ENCODE measurements at places on chromosomes 6 and 20.

DNA sequence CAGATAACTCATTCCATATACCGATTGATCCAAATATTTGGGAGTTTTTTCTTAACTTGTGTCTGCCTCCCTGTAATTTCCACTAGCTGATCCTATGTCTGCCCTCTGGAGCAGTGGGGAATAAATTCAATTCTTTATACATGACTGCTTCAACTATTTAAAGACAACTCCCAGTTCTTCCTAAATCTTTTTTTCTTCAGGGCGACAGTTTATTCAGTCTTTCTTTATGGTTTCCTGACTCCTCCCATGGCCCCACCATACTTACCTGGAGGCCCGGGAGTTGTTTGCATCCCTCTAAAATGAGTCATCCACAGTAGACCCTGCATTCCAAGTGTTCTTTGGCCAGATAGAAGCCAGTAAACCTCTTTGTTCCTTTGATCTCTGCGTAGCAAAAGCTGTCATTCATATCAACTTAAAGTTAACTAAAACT lies 73.6 kb downstream of the LCA5 start:
- no peak for DNase-seq

DNA sequence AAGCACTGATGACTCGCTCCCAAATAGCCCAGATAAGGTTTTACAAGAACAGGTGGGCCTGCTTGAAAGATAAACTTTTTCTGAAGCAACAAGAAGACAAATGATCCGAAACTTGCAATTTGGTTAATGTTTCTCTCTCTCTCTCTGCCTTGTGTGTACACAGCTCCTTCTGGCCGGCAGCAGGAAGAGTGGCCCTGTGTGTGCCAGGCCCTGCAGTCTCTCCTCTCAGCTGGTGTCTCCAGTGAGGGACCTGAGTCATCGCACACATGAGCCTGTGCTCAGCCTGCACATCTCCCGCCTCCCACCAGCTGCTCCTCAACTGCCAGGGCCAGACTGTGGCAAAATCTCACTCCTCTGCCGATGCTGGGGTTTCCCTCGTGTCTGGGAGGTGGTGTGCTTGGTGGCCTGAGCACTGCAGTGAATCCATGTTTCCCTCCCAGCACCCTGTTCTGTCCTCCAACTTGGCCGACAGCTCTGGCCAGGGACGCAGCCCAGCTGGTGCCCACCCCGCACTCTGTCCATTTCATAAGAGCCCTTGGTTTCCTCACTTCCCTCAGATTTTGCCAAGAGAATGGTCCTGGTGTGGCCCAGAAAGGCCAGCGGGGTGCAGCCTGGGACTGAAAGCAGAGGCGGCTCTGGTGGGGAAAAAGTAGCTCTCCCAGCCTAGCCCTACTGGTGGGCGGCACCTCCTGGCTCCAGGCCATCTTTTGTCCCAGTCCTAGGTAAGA lies 49.4 kb downstream of the ERMARD start:
- no peak for DNase-seq

GRCh38 chr6:15442467-15442866 lies 196.6 kb downstream of the JARID2 start:
- DNase-seq = no peak

DNA sequence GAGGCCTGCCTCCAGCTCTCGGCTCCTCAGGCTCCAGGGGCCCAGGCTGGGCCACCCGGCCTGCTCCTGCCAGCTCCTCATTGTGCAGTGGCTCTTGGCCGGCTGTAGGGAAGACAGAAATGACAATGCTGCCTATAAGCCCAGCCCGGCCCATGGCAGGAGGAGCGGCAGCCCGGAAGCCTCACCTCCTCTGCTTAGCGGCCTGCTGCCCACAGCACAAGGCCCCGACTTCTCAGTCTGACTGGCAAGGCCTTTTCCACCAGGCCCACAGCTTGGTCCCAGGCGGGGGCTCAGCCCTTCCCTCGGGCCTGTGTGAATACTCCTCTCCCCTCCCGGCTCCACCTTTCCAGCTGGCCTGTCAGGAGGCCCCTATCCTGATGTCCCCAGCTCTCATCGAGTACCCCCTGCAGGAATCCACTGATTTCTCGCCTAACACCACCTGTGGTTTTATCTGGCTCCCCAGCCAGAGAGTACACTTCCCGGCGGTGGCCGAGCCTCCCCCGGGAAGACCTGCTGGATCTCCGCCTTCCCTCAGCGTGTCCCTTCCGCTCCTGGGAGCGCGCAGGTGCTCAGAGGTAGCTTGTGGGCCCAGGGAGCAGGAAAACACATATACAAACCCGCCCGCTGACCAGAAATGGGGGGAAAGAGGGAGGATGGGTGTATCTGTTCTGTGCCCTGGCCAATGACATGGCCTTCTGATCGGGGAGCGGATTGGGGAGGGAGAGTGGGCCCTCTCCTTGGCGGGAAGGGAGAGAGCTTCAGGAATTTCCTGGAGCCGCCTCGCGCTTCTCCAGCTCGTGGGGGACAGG lies 963 bp downstream of the DDRGK1 start:
- no peak for DNase-seq

DNA sequence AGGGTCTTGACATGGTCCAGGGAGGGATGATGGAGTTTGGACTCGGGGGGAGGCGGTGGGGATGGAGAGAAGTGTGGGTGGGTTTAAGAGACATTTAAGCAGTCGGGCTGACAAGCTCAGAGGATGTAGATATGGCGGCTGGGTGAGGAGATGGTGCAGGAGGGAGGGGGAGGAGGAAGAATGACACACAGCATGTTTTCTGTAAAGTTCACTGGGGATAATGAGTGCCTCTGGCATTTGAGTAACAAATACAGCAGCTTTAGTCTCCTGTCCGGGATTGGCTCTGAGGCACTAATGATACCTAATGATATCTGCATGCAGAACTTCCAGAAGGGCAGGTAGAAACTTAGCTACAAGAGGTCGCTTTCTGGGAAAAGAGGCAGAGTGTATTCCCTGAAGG lies 107.8 kb downstream of the DHX35 start:
- no peak for DNase-seq

DNA sequence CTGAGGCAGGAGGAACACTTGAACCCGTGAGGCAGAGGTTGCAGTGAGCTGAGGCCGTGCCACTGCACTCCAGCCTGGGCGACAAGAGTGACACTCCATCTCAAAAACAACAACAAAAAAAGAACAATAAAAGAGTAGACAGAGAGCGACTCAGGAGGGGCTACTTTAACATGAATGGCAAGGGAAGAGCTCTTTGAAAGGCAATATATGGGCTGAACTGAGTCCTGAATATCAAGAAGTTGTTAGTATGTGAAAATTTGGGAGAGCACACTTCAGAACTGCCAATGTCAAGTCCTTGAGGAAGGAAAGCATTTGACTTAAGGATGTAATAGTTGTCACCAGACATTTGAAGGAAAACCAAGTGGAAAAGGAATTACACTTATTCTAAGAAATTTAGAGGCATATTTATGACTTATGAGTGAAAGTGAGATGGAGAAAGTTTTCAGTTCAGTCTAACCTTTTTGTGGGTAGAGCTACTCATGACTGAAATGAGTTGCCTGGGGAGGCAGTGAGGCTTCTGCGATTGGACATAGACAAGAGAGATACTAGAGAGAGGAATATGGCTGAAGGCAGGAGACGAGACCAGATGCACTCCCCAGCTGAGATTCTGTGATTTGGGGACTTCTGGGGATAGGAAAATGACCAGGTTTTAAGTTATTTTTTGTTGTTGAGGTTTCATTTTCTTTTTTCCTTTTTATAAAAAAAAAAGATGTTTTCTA lies 48.6 kb upstream of the SLC16A10 start:
- DNase-seq = no peak

DNA sequence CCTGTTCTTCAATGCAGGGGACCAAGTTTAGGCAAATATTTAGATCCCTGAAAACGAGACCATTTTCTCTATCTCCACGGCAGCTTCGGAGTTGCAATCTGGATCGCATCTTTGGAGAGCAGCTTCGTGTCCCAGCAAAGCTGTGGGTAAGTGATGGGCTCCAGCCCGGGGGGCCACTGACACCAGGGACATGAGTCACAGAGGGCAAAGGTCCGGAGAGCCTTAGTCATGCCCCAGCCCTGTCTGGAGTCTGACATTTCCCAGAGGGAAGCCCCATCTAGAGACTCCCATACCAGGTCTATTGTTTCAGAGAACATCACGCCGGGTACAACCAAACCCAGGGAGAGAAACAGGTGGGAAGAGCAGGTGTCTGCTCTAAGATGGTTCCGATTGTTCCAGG lies 95.9 kb downstream of the NFATC2 start:
- no peak for DNase-seq

DNA sequence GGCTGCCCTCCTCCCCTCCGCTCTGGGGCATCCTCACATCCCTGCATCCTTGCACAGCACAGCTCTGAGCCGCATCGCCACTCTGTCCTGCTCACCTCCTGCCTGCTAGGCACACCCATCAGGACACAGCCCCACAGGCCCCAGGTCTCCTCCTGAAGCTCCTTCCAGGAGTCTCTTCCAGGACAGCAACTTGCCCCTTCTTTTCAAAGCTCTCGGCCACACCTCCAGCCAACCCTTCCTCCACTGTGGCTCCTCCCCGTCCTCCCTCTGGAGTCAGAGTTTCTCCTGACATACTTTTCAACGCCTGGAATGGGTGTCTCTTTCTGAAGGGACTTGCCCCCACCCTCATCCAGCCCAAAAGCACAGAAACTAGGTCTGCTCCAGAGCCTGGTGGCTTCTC lies 77.3 kb downstream of the SLC23A2 start:
- no peak for DNase-seq

DNA sequence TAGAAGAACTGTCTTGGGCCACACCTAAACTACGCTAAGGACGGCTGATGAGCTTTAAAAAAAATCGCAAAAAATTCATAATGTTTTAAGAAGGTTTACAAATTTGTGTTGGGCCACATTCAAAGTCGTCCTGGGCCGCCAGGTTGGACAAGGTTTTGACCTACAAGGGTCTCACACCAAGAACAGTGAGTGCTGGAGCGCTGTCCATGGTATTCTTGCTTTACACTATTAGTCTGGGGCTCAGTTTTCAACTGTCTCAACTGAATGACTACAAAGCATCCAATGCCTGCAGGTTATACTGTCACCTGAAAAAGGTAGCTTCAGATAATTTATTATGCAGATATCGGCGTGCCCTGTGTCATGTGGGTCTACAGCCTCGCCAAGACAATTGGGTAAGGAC lies 3.7 kb upstream of the FAXC start:
- DNase-seq = no peak

DNA sequence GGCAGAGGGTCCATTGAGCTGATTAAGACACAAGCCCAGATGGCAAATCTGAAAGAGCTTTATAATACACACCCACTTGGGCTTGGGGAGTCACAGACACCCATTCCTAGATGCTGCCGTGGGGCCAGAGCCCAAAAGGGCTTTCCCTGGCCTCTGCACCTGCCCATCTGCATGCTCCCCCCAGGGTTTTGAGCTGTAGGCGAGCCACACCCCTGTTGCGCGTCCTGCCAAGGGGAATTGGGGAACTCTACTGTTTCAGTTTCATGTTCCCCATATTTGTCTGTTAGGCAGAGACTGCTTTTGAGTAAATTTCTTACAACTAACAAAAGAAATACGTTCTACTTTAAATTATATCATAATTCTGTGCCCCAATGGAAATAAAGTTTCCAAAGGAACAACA lies 52.9 kb upstream of the FNDC1 start:
- DNase-seq = no peak

- no peak for DNase-seq
Measured at GRCh38 chr6:55009131-55009530, 162.6 kb downstream of the FAM83B start.

GRCh38 chr6:166958926-166959861 lies 2.8 kb upstream of the RNASET2 start:
- no peak for DNase-seq

DNA sequence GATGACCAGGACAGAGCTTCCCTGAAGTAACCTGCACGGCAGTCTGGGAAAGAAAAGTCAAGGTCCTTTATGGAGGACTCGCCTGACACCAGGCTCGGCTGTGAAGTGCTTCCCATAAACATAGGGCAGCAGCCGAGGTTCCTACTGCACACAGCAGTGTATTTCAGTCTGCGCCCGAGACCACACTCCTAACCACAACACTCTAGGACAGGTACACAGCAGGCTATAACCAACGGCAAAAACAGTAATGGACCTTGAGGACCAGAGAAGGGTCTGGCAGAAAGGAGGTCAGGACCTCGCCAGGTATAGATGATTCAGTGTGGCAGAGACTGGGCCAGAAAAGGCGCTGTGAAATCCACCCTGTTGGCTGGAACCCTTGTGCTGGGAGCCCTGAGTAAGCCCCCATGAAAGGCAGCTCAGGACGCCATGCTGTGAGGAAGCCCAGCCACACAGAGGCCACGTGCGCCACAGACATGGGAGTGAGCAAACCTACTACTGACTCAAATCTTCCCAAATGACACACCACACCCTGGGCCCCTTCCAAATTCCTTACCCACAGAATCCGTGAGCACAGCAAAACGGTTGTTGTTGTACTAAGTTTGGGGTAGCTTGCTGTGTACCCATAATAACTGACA lies 129.6 kb upstream of the CST7 start:
- no peak for DNase-seq

DNA sequence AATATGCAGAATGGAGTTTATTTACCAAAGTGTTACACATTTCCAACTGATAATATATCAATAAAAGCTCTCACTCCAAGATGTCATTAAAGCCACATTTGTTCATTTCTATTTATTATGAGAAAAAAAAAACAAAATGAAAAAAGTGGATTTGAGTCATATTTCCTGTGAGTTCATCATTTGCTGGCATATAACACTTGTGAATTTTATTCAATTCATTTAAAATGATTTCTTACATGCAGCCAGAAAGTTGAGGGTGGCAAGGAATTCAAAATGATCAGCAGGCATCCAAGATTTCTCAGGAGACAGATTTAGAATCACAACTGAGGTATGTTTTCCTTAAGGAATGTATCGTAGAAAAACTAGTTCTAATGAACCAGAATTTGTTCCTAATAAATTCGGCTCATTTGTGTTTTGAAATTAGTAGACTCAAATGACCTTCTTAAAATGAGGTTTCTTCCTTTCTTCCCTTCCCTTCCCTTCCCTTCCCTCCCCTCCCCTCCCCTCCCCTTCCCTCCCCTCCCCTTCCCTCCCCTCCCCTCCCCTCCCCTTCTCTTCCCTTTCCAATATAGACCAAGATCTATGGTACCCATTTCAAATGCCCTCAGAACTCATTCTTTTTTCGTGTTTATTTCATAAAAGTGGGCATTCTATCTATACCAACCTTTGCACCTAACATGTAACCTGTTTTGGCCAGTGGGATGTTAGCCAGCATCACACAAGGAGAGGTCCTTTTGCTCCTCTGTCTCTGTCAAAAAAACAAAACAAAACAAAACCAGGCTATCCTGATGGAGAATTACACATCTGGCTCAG lies 357.9 kb upstream of the TSHZ2 start:
- no peak for DNase-seq

- DNase-seq = no peak
Measured at GRCh38 chr6:98203170-98203806, 631.1 kb upstream of the POU3F2 start.

- no peak for DNase-seq
Measured at GRCh38 chr6:42315991-42316970, 98.6 kb upstream of the MRPS10 start.
